Fibroblast of skin of right quadriceps (primary cell): ENCODE measurements at places on chromosomes 2 and 18.

- DNase-seq: peak; percentile 4
These were observed 2037.8 kb upstream of the LRRTM1 start for GRCh38 chr2:82342356-82342755.

DNA sequence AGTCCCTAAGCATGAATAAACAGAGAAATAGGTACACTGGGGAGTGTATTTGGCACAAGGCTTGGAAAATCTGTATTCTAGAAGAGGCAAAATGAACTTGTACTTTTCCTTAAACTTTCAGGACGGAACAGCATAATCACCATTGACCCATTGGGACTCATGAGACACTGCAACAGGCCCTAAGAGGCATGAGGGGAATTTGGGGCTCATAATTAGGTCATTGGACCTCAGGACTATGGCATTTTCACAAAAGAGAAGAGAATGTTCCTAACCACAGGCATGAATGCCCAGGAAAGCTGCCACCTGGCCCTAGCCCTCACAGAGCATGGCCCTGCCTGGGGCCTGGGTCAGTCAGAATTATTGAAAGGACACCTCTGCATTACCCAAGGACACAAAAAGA is 67.9 kb upstream of the PIK3C3 start:
- no peak for DNase-seq

DNA sequence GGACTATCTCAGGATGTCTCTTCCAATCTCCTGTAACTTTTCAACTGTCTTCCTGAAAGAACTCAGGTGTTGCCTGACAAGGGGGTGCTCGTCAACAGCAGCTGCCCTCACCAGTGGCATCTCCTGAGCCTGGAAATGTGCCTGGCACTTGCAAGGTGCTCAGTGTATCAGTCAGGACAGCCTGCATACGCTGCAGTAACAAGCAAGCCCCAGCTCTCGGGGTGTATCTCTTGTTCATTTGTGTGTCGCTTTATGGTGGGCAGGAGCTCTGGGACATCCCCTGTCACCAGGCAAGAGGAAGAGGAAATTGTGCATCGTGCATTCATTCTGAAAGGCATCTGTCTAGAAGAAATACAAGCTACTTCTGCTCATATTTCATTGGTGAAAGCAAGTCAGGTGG is 263.1 kb downstream of the DCDC2C start:
- DNase-seq: no peak

DNA sequence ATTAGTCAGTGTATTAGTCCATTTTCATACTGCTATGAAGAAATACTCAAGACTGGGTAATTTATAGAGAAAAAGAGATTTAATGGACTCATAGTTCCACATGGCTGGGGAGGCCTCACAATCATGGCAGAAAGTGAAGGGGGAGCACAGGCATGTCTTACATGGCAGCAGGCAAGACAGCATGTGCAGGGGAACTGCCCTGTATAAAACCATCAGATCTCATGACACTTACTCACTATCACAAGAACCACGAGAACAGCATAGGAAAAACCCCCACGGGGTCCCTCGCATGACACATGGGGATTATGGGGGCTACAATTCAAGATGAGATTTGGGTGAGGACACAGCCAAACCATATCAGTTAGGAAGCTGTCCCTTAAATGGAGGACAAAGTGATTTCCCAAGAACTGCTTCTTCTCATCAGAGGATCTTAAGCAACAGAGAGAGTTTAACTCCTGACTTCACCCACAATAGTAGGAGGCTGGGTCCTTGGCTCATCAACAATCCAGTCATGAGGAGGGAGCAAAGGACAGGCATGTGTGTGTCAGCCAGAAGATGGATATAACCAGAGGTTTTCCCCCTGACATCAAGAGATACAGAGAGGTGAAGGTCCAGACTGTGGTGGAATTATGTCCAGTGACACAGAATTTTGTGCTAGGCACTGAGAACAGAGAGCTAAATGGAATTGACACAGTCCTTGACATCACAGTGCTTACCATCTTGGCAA is 203.8 kb upstream of the SH3BP4 start:
- no peak for DNase-seq

GRCh38 chr2:207633686-207634085 is 8.5 kb upstream of the METTL21A start:
- no peak for DNase-seq

DNA sequence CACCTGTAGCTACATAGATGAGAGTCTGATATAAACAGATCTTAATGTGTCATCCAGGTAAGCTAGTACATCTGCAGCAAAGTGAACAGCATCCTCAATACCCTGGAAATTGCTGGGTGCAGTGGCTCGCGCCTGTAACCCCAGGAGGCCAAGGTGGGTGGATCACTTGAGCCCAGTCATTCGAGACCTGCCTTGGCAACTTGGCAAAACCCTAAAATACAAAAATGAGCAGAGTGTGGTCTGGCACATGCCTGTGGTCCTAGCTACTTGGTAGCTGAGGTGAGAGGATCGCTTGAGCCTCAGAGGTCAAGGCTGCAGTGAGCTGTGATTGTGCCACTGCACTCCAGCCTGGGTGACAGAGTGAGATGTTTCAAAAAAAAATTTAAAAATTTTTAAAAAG is 233.9 kb upstream of the SP5 start:
- no peak for DNase-seq

- DNase-seq: no peak
These were observed 1.3 kb downstream of the ATP5F1A start for GRCh38 chr18:46096651-46097300.

- peak; percentile 95 for DNase-seq
These were observed 106.4 kb upstream of the NCKAP5 start for GRCh38 chr2:133674433-133675331.

- DNase-seq: no peak
These were observed 62.8 kb downstream of the ICA1L start for GRCh38 chr2:202808754-202809153.

DNA sequence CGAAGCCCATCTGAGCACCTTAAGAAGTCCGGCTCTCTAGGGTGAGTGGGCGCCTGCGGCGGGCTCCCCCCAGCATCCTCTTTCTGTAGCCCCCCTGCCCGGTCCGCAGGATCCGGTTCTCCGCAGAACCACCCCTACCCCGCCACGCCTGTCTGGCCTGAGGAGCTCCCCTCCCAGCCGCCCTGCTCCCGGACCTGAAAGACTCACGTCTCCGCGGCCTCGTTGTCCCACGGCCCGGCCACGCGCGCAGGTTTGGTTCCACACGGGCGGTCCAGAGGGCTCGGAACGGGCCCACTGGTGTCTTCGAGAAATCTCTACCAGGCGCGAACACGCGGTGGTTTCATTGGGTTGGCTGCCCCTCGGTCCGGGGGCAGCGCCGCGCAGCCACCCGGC is 237 bp downstream of the SLC39A6 start:
- DNase-seq: no peak

DNA sequence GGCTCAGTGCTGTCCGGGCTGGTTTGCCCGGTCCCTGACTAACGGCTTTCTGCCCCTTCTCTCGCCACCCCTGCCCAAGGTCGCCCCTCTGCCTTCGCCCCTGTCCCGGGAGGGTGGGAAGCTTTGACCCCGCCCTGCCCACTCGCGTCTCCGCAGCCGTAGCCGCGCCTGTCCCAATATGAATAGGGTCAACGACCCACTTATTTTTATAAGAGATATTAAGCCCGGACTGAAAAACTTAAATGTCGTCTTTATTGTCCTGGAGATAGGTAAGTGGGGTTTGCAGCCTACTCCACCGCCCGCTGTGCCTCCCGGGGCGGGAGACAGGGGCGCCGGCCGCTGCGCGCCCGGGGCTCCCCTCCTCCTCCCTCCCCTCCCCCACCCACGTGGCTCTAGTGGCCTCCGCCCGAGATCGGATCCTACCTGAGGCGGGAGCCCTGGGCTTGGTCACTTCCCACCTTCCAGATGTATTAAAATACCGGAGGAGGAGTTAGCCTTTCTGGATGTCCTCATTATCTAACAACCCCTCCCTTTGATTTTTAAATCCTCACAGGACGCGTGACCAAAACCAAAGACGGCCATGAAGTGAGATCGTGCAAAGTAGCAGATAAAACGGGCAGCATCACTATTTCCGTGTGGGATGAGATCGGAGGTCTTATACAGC is 633 bp downstream of the NABP1 start:
- DNase-seq: peak; percentile 50

- DNase-seq: no peak
These were observed 503.8 kb upstream of the NRXN1 start for GRCh38 chr2:51535763-51536162.

GRCh38 chr18:63646936-63647335 is 2.9 kb upstream of the SERPINB4 start:
- DNase-seq: peak; percentile 53

DNA sequence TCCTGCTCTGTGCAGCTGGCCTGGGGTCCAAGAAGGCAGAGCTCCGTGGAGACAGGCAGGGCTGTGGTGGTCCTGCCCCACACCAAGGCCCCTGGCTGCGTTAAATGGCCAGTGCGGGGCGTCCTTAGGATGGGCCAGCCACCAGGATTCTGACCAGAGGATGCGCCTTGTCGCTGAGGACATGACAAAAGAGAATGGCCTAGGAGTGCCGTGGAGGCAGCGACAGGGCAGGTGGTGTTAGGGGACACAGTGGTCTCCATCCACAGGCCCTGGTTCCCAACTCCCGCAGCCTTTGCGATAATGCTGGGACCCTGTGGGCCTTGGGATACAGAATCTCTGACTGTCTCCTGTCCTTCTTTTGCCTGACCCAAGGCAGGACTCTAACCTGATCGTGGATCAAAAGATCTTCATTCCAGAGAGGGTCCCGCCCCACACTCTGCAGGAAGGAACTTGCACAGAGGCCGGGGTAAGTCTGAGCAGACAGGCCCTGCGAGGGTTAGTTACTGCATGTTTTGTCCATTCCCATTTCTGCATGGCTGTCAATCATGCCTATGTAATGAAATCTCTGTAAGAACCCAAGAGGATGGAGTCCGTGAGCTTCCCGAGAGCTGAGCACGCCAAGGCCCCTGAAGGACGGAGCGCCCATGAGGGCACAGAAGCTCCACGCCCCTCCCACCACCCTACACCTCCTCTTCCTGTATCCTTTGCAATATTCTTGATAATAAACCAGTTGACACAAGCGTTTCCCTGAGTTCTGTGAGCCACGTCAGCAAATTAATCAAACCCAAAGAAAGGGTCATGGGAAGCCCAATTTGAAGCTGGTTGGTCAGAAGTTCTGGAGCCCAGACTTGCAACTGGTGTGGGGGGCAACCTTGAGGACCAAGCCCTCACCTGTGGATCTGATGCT is 251.5 kb upstream of the SALL3 start:
- no peak for DNase-seq

DNA sequence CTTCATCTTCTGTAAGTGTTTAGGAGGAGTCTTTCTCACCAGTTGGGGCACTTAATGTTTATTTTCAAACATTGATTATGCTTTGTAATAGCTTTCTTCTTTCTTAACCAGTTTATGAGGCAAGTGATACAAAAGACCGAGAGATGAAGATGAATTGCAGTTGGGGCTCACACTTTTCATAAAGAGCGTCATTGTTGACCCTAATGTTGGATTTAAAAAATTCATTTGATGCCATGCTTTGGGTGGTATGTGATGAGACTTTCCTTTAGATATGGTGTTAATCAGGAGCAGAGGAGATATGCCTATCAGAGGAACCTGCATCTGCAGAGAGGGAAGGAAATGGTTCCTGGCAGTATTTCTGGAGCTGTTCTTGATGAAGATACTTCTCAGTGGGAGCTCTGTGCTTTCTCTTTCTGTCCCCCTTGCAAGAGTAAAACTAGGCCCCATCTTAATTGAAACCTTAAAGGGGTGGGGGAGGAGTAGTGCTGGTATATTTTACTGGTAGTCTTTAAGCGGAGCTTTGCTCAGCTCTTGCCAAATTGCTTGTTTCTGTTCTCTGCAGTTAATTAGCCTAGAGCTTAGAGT is 2.3 kb downstream of the EML4 start:
- peak; percentile 76 for DNase-seq

DNA sequence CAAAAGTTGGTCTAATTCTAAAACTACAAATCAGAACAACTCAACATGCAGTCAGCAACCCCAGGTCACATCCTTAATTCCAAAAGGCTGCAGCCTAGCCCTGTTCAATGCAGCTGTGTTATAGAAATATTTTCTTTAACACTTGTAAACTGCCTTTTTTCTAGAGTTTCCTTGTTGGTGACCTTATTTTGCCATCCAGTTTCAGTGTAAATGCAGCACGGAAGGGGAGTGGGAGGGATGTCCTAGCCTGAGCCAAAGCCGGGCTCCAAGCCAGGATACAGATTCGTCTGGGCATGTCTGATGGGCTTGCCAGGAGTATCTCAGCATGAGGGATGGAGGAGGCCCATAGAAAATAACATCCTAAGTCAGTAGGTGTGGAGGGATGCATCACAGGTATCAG is 17.7 kb upstream of the SP3 start:
- peak; percentile 55 for DNase-seq

GRCh38 chr18:10424585-10425307 is 29.7 kb upstream of the APCDD1 start:
- DNase-seq: no peak

DNA sequence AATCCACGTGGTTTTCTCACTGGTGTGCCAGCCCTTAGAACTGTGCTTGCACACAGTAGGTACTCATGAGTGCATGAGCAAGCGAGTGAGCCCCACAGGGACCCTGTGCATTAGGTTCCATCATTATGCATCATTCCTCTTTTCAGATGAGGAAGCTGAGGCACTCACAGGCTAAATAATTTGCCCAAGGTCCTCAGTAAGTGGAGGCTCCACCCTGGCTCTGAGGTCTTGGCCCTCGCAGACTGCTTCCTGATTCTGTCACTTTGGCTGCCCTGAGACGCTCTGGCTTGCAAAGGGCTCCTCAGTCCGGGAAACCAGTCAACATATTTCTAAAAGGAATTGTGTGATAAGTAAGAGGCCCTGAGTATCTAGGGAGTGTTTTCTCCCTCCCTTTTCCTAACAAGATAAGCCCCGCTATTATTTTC is 71.7 kb downstream of the IL1R2 start:
- DNase-seq: no peak

GRCh38 chr18:79164706-79165105 is 95.5 kb downstream of the ATP9B start:
- peak; percentile 66 for DNase-seq

- DNase-seq: peak; percentile 21
These were observed 522.0 kb downstream of the SPAG16 start for GRCh38 chr2:213806125-213806726.

DNA sequence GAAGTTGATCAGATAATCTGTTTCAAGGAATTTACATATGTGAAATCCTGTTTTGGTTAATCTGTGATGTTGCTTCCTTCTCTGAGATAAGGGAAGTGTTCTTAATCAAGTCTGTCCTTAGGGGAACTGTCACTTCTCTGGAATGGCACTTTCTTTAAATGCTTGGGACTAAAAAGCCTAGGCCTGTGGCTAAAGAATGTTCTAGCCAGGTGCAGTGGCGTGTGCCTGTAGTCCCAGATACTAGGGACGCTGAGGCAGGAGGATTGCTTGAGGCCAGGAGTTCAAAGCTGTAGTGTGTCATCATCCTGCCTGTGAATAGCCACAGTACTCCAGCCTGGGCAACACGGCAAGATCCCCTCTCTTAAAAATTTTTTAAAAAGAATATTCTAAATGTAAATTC is 217.6 kb upstream of the SIX3 start:
- no peak for DNase-seq
